T47D (cell line): ENCODE measurements at places on chromosomes 2 and 18.
A peak's percentile ranks its signal among the peaks of the same experiment; 100 is the strongest.

- DNase-seq = peak; percentile 74
Observed at GRCh38 chr18:63476668-63477067, at the start of gene SERPINB5. TSS of gene SERPINB5 (plus strand) at chr18:63476958. CDS start at chr18:63484429, 7,471 bp downstream.

DNA sequence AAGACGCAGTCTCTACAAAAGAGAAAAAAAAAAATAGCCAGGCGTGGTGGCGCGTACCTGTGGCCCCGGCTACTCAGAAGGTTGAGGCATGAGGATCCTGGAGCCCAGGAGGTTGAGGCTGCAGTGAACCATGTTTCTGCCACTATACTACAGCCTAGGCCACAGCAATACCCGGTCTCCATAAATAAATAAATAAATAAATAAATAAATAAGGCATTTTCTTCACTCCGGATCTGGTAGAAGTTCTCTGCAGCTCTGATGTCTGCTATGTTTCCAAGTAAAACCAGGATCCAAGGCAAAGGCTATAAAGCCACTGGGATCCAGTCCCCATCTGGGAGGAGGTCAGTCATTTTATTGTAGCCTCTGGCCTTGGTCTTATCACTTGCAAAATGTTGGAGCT is 15.5 kb downstream of the NFE2L2 start:
- DNase-seq = no peak

GRCh38 chr2:86256982-86257381 is 57.7 kb downstream of the MRPL35 start:
- DNase-seq = no peak

- no peak for DNase-seq
Observed at GRCh38 chr2:16090650-16091575, 150.6 kb downstream of the MYCN start.

DNA sequence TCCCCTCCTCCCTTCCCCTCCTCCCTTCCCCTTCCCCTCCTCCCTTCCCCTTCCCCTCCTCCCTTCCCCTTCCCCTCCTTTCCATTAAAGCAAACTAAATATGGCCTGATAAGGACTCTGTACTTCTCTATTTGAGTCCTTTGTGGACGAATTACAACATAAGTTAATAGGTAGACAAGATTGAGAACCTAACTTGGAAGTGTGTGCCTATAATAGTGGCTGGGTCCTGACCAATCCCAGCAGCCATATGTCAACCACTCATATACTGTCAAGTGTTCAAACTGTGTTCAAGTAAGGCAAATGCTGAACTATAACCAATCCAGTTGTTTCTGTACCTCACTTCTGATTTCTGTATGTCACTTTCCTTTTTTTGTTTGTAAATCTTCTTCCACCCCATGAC is 97.1 kb upstream of the RBMS1 start:
- DNase-seq = no peak

DNA sequence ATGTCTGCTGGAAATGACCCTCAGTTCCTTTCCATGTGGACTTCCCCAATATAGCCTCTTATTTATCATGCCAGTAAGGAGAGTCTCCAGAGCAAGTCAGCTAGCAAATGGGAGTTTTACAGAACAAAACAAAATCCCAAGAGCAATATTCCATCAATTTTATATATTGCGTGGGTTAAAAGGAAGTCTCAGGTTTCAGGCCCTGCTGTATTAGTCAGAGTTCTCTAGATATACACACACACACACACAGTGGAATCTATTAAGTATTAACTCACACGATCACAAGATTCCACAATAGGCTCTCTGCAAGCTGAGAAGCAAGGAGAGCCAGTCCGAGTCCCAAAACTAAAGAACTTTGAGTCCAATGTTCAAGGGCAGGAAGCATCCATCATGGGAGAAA is 102.8 kb upstream of the MAP2 start:
- no peak for DNase-seq

DNA sequence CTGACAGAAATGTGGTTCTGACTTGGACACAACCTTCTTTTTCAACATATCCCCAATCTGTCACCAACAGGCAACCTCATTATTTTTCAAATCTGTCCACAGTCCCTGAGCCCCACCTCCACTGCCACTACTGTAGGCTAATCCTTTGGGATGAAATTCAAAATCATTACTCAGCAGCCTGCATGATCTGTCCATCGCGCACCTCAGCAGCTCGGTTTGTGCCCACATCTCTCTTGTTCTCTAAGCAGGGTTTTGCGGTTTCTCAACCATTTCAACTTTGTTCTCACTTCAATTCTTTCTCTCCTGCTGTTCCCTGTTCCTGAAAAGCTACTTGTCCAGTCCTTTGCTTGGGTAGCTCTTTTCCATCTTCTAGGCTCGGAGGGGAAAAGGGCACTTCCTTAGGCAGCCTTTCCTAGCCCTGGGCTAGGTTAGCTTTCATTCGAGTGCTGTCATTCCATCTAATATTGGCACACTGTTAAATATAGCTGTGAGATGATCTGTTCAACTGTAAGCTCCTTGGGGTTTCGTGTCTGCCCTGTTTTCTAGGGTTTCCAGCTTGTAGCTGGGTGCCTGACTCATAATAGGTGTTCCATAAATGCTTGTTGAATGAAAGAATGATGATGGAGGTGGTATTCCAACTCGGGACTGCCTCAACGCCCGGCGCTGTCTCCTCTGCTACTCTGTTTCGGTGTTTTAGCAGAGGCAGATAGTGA is 653 bp upstream of the ANKAR start:
- no peak for DNase-seq

DNA sequence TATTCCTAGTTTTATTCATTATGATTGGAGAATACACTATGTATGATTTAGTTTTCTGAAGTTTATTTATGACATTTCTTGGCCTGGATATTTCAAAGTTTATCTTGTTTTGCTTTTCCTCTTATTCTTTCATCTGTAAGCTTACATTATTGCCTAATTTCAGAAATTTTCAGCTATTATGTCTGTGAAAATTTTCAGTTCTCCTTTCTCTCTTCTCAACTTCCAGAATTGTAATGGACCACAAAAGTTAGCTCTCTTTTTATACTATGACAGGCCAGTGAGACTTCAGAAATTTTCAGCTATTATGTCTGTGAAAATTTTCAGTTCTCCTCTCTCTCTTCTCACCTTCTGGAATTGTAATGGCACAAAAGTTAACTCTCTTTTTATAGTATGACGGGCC is 97.2 kb upstream of the SCN7A start:
- no peak for DNase-seq

DNA sequence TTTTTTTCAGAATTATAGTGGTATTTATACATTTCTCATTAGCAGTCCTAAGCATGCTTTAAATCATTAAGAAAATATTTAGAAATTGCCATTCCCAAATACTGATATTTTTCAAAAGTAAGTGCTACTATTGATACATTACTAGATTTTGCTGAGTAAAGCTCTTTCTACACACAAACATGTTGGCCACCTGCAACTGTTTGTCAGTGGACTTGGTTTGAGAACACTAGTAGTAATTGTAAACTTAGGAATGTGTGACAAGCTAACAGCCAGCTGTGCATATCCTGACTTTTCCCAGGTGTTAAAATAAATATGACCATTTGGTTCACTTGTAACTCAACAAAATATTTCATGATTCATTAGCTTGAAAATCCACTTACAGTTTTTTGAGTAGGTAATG is 103.1 kb downstream of the MSTN start:
- no peak for DNase-seq

- no peak for DNase-seq
Observed at GRCh38 chr2:154655499-154655898, 43.0 kb upstream of the KCNJ3 start.

DNA sequence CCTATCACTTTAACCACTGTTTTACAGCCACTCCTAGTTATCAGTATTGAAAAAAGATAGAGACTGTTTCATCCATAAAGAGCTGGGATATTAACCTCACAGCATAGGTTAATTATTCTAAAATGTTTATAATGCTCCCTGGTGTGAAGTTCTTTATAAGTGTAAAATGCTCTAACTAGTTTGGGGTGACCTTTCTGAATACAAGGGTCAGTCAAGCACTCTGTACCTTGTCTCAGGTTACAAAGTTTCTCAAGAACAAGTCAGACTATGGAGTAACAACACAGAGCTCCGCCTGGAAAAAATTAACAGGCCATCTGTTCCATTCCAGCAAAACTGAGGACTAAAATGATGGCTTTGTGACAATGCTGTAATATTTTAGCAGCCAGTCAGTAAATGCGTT is 107.4 kb downstream of the NOL4 start:
- DNase-seq = no peak

GRCh38 chr2:145007093-145007959 is 487.4 kb upstream of the ZEB2 start:
- DNase-seq = no peak

GRCh38 chr2:54768772-54769428 is 45.4 kb downstream of the EML6 start:
- DNase-seq = no peak

- no peak for DNase-seq
Observed at GRCh38 chr18:79961527-79962291, 2.7 kb upstream of the HSBP1L1 start.

DNA sequence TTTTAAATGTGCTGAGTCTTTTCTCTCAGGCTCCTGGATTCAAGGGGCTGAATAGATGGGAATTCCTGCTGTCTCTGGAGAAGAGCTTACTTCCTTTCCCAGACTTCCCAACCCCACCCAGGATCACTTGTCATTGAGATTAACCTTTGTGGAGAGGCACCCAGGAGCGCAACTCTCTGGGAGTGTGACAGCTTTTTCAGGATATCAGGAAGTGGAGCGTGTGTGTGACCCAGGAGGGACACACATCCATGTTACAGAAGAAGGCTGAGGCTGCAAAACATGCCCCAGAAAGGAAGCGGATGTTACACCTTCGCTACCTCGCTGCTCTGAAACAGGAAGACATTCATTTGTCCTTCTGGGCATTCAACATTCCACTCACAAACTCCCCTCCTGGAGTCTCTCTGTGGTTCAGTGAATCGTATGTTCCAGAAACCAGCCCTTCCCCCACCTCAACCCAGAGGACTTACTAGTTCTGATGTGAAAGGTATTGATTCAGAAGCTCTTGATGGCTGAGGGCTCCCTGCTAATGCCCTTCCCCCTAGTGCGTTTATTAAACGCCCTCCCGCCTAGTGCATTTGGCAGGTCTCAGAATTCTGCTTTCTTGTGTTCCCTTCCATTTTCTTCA is 523.9 kb downstream of the TNS1 start:
- DNase-seq = no peak

DNA sequence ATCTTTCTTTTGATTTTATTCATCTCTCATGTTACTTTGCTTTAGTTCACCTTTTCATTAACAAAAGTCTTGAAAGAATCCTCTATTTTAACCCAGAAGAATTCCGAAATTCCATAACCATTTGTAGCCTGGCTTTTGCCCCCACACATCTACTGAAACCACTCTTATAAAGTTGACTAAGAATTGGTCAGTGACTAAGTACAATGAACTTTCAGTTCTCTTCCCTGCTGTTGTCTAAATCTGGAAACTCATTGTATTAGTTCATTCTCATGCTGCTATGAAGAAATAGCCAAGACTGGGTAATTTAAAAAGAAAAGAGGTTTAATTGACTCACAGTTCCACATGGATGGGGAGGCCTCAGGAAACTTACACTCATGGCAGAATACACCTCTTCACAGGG is 49.9 kb upstream of the PNPT1 start:
- no peak for DNase-seq

- DNase-seq = no peak
Observed at GRCh38 chr2:2763351-2764000, 432.4 kb upstream of the MYT1L start.

GRCh38 chr2:100673691-100674485 is 111.1 kb downstream of the PDCL3 start:
- DNase-seq = no peak

GRCh38 chr18:56257205-56257604 is 381.2 kb downstream of the TXNL1 start:
- DNase-seq = no peak

DNA sequence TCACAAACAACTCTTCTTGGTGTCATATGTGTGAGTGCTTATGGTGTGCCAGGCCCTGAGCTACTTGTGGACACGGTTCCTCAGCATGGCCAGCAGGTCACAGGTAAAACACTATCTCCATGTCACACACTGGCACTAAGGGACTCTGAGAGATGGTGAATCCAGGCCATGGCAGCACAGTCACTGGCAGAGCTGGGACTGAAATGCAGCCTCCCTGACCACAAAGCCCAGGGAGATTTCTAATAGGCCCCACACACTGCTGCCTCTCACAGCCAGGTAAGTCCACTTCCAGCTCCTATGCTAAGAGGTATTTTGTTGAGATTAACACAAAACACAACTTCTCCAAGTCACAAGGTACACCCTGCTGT is 92.0 kb downstream of the ACTR2 start:
- DNase-seq = no peak

GRCh38 chr18:22840606-22841144 is 92.5 kb upstream of the RBBP8 start:
- DNase-seq = no peak

DNA sequence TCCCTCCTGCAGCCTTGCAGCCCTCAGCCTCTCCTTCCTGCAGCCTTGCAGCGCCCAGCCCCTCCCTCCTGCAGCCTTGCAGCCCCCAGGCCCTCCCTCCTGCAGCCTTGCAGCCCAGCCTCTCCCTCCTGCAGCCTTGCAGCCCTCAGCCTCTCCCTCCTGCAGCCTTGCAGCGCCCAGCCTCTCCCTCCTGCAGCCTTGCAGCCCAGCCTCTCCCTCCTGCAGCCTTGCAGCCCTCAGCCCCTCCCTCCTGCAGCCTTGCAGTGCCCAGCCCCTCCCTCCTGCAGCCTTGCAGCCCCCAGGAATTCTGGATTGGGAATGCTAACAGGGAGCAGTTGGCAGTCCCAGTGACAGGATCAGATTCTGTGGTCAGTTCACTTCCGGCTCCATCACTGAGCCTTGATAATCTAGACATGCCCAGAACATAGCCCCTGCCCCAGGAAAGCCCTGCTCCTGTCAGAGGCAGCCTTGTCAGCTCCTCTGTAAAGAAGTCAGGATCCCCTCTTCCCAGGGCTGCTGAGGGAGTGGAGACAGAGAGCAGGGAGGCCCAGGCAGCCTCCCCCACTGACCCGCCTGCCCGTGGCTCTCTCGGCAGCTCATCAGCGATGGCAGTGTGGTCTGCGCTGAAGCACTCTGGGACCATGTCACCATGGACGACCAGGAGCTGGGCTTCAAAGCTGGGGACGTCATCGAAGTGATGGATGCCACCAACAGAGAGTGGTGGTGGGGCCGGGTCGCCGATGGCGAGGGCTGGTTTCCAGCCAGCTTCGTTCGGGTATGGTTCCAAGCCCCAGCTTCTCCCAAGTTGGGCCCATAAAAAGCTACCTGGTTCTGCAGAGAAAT is 54.8 kb downstream of the FAM168B start:
- DNase-seq = no peak

- DNase-seq = peak; percentile 66
Observed at GRCh38 chr18:65725251-65726050, 25.4 kb upstream of the CDH7 start.

GRCh38 chr18:2411381-2411960 is 159.8 kb downstream of the METTL4 start:
- no peak for DNase-seq

GRCh38 chr2:203823173-203823572 is 44.4 kb upstream of the CTLA4 start:
- DNase-seq = no peak

- DNase-seq = no peak
Observed at GRCh38 chr18:2985628-2986027, 27.3 kb downstream of the LPIN2 start.

DNA sequence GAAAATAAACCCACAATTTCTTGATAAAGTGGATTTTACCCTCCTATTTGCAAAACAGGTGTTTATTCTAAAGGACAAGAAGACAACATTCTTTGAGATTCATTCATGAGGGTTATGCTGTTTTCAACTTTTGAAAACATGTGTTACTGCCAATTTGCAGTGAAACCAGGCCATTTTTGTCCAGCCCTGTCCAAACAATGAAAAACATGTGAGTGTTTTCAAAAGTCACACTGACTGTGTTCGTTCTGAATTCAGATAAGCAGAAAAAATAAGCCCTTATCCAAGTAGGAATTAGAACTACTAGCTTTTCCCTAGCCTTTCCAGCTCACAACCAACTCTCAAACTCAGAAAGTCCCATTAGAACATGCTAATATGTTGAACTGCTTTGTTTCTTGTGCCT is 148.1 kb upstream of the PID1 start:
- no peak for DNase-seq
